Right lung (tissue), 10 donors: ENCODE measurements at places on chromosomes 3 and 15. TPM values are rescaled to one million over a fixed set of nuclear protein-coding genes. Genes with fewer than 3 reads are reported as not detected.

- no peak for DNase-seq
Measured at GRCh38 chr3:184666442-184666841, 45.4 kb downstream of the MAGEF1 start.

GRCh38 chr3:46482632-46483350, 15.0 kb upstream of the RTP3 start:
- DNase-seq = no peak

GRCh38 chr3:72470904-72471417, 377.3 kb downstream of the SHQ1 start:
- DNase-seq = no peak

GRCh38 chr15:90680371-90680935, 36.7 kb upstream of the BLM start:
- no peak for DNase-seq

GRCh38 chr15:66777054-66777453, 75.0 kb downstream of the SMAD6 start:
- DNase-seq = no peak

The SERPINI2 gene
- polyA plus RNA-seq = 0.76 TPM

- no peak for DNase-seq
Measured at GRCh38 chr3:187973977-187974870, 179.7 kb upstream of the LPP start.

The SLC12A1 gene
- 0.06 TPM for polyA plus RNA-seq
